ENCODE measurements at places on chromosomes 2 and 18. TPM values are rescaled to one million over a fixed set of nuclear protein-coding genes. Genes with fewer than 3 reads are reported as not detected.

The WDR35 gene
- total RNA-seq, result 2.8 TPM

The SEMA4F gene
- total RNA-seq, result 7.3 TPM

The EXOC6B gene
- 17.5 TPM for total RNA-seq

The LTBP1 gene
- not detected for total RNA-seq

The PRKAG3 gene
- total RNA-seq, result not detected

The NFATC1 gene
- 113 TPM for total RNA-seq

The WNT6 gene
- not detected for total RNA-seq

The SERPINB3 gene
- total RNA-seq, result not detected

The HOXD13 gene
- total RNA-seq, result not detected

The EGR4 gene
- 0.14 TPM for total RNA-seq

The MC2R gene
- total RNA-seq, result not detected

The TOGARAM2 gene
- total RNA-seq, result 2.3 TPM

Measured in CD4-positive, alpha-beta T cell (primary cell).